ENCODE measurements at places on chromosomes 7 and 10. TPM values are rescaled to one million over a fixed set of nuclear protein-coding genes. Genes with fewer than 3 reads are reported as not detected.

The STRIP2 gene
- total RNA-seq: 1.1 TPM

The GIMAP2 gene
- 5.9 TPM for total RNA-seq

GRCh38 chr7:18835001-18835690 lies 282.3 kb downstream of the TWIST1 start:
- no peaks in the 10 kb centered on the region for H3K36me3 ChIP-seq
- H3K4me3 ChIP-seq: no peak overlapping the region
- DNase-seq: no peak
- no peaks in the 10 kb centered on the region for H3K27me3 ChIP-seq
- H3K27ac ChIP-seq: no peak overlapping the region

- H3K27ac ChIP-seq: no peak overlapping the region
- no peak for DNase-seq
- H3K4me3 ChIP-seq: no peak overlapping the region
- no peaks in the 10 kb centered on the region for H3K27me3 ChIP-seq
- H3K36me3 ChIP-seq: no peaks in the 10 kb centered on the region
These were observed 103.9 kb downstream of the SKAP2 start for GRCh38 chr7:26760501-26760900.

- H3K27ac ChIP-seq: no peak overlapping the region
- H3K4me3 ChIP-seq: peak overlapping the region; percentile 26
- no peaks in the 10 kb centered on the region for H3K27me3 ChIP-seq
- peaks cover 9% of the 10 kb centered on the region for H3K4me1 ChIP-seq
- no peak for DNase-seq
These were observed 74.7 kb downstream of the CUX1 start for GRCh38 chr7:101891936-101892640.

GRCh38 chr10:69377191-69377590 lies 39.5 kb downstream of the TACR2 start:
- H3K27ac ChIP-seq: peak overlapping the region; percentile 43
- no peak overlapping the region for H3K4me3 ChIP-seq
- peaks cover 18% of the 10 kb centered on the region for H3K36me3 ChIP-seq

DNA sequence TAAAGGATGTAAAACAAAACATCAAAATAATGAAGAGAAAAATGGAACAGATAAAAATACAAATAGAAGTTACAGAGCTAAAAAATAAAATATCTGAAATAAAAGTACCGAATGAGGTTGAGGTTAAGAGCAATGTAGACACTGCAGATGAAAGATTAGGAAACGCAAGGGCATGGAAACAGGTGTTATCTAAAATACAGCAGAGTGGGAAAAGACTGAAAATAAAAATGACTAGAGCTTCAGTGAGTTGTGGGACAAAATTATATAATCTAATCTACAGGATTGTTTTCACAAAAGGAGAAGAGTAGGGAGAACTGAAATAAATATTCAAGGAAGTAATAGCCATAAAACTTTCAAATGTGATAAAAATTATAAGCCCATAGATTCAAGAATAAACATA lies 123.8 kb downstream of the PTEN start:
- H3K4me1 ChIP-seq: no peaks in the 10 kb centered on the region
- no peaks in the 10 kb centered on the region for H3K36me3 ChIP-seq
- no peak overlapping the region for H3K4me3 ChIP-seq
- no peak for DNase-seq
- H3K27me3 ChIP-seq: no peaks in the 10 kb centered on the region
- H3K27ac ChIP-seq: no peak overlapping the region

DNA sequence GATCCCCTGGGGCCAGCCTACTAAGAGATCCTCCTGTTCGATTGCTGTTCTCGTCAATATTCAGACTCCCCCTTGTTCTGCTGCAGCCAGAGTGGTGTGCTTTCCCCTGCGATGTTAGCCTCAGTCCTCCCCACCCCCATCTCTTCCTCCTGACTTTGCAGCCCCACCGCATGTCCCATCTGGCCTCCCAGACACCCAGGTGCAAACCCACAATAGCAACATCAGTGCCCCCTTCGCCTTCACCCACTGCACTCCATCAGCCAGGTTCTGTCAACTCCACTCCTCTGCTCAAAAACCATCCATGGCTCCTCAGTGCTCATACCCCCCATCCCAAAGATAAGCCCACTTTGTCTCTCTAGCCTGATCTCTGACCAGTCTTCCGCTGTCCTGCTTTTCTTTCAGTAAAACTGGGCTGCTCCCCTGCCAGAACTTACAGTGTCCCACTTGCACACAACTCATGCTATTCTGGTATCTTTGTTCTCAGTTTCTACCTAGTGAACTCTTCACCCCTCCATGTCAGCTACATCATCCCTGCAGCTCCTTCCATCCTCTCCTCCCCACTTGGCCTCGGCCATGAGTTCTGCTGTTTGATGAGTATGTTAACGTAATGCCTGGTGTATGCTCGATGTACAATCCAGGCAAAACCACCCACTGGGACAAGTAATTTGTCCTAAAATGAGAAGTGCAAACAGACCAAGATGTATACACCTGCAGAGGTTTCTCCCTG lies 26.6 kb downstream of the COL13A1 start:
- no peak for DNase-seq
- no peaks in the 10 kb centered on the region for H3K27me3 ChIP-seq
- no peaks in the 10 kb centered on the region for H3K4me1 ChIP-seq

DNA sequence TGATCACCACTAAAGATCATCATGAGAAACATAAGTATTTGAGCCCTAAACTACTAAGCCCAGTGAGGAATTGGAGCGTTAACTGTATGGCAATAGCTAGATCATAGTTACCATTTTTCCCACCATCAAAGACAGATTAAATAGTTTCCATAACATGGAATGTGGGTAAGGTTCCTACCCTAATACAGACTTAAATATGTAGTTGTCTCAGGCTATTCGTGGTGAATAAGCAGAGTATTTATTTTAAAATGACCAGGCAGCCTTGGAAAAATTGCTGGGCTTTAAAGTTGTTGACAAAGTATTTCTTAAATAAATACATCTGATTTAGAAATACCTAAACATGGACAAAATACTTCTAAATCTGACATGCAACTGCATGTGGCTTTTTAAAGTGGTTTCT lies 106.8 kb downstream of the NT5C2 start:
- H3K4me1 ChIP-seq: peaks cover 7% of the 10 kb centered on the region
- no peaks in the 10 kb centered on the region for H3K27me3 ChIP-seq
- H3K27ac ChIP-seq: peak overlapping the region; percentile 71
- H3K36me3 ChIP-seq: peaks cover 38% of the 10 kb centered on the region
- H3K4me3 ChIP-seq: no peak overlapping the region
- DNase-seq: no peak

DNA sequence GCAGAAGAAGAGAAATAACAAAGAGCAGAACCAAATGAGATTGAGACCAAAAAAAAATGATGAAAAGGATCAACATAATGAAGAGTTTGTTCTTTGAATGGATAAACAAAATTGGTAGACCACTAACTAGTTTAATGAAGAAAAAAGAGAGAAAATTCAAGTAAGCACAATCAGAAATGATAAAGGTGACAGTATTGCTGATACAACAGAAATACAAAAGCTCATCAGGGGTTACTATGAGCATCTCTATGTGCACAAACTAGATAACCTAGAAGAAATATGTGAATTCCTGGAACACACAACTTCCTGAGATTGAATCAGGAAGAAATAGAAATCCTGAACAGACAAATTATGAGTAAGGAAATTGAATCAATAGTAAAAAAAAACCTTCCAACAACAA lies 157.1 kb downstream of the ZEB1 start:
- no peak for DNase-seq
- H3K36me3 ChIP-seq: no peaks in the 10 kb centered on the region
- H3K27me3 ChIP-seq: no peaks in the 10 kb centered on the region

- H3K27me3 ChIP-seq: no peaks in the 10 kb centered on the region
- no peaks in the 10 kb centered on the region for H3K4me1 ChIP-seq
- no peak overlapping the region for H3K27ac ChIP-seq
- DNase-seq: no peak
These were observed 237.9 kb downstream of the C7orf25 start for GRCh38 chr7:42673951-42674350.

GRCh38 chr7:158975526-158976467 lies 119.4 kb downstream of the DYNC2I1 start:
- H3K27ac ChIP-seq: no peak overlapping the region
- H3K36me3 ChIP-seq: no peaks in the 10 kb centered on the region
- no peaks in the 10 kb centered on the region for H3K27me3 ChIP-seq
- DNase-seq: no peak
